Activated gamma-delta T cell treated with Interleukin-2 at 50 U/mL for 16 hours (primary cell): ENCODE measurements at places on chromosomes 3 and 15.

- no peak for DNase-seq
Observed at GRCh38 chr3:9196020-9196419, 53.4 kb downstream of the SRGAP3 start.

DNA sequence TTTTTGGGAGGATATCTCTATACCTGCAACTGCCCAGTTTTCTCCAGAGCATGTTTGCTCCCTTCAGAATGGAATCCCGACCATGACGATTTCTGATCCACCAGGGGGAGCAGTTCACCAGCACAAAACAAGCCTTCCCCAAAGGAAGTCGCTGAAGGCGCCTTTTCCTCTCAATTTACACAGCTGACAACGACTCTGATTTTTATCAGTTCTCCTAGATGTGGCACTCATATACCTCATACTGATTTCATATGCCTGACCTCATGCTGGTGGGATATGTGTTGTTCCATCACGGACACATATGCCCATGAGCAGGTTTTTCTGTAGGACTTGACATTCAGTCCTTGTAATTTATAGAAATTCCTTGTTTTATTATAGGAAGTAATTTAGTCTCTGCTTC lies 1028.2 kb downstream of the MCTP2 start:
- peak; percentile 52 for DNase-seq

DNA sequence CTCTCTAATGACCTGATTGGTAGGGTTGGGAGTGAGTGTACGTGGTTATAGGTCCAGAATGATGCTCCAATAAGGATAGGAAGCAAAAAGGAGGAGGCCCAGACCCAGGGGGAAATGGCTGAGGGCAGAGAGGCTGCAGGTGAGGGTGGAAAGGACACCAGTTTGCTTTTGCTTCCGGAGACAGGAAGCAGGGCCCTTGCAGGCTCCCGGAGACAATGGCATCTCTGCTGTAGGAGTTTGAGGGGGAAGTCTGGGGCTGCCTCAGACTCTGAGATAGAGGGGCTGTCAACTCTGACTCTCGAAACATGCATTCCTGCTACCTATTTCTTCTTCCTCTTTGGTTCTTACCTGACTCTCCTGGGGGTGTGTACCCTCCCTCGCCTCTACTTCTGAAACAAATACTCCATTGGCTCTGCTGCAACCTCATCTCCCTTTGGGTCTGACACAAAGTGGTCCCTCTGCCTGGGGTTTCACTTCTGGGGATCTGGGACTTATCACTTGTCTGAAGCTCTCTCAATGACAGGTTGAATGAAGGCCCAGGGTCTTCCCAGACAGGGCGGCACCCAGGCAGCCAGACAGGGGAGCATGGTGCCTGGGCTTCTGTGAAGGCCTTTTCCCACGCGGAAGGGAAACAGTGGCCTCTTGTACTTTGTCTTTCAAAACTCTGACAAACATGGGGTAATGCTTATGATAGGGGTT lies 61.5 kb downstream of the CHRD start:
- no peak for DNase-seq

- no peak for DNase-seq
Observed at GRCh38 chr15:74144153-74144775, 13.9 kb downstream of the ISLR2 start.

- no peak for DNase-seq
Observed at GRCh38 chr3:193014902-193015301, 97.2 kb upstream of the MB21D2 start.

GRCh38 chr15:82294061-82294690 lies 31.6 kb downstream of the SAXO2 start:
- DNase-seq: no peak
